Heart right ventricle (tissue), 16 donors: ENCODE measurements at places on chromosomes 12 and 14. TPM values are rescaled to one million over a fixed set of nuclear protein-coding genes. Genes with fewer than 3 reads are reported as not detected.
A peak's percentile ranks its signal among the peaks of the same experiment; 100 is the strongest.

DNA sequence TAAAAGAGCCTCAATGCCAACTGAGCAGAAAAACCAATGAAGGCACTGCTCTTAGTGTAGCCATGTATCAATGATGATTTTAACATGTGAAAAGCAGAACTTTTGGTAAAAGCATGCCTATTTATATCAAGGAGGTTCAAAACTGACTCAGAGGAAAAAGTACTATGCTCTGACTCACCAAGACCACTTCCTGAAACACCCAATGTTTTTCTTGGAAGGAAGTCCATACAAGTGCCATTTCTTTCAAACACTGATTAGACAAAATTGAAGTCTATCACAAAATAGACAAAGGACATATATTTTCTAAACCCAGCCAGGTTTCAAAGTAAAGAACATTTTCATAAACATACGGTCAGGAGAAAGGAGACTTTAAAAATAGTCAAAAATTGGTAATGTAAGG, 88.6 kb downstream of the EPS8 start:
- peak overlapping the region; percentile 45 for H3K27ac ChIP-seq
- H3K4me3 ChIP-seq: no peak overlapping the region
- no peak for DNase-seq

DNA sequence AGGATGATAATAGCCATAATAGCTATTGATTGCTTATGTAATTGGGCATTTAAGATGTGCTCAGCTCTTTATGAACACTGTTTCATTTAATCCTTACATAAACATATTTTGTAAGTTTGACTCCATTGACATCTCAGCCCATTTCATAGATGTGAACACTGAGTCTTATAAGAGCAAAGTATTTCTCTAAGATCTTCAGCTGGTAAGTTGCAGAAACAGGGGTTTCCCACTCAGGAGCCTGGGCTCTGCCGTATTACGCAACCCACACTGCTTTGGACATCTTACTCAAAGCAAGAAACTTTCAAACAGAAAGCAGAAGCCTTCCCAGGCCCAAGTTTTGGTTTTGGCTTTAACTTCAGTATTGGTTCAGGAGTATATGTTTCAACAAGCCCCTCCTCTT, 705.1 kb downstream of the MED13L start:
- no peak for DNase-seq
- no peaks in the 10 kb centered on the region for H3K36me3 ChIP-seq
- no peak overlapping the region for H3K27ac ChIP-seq
- no peaks in the 10 kb centered on the region for H3K4me1 ChIP-seq
- peaks cover 3% of the 10 kb centered on the region for H3K27me3 ChIP-seq

DNA sequence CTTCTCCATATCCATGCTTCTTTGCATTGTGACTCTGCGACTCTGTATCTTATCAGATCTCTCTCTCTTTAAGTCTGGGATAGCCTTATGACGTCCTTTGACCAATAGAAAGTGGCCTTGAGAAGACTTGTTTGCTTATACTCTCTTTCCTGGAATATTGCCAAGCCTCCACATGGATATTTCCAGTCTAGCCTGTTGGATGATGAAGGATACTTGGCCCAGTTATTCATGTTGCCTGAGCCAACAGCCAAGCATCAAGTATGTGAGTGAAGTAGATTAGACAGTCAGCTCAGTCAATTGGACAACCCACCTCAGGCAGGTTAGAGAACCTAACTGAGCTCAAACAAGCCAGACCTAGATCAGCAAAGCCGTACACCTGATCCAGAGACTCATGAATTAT, 864.2 kb upstream of the MGAT4C start:
- no peak overlapping the region for H3K27ac ChIP-seq
- H3K4me3 ChIP-seq: no peak overlapping the region
- H3K4me1 ChIP-seq: no peaks in the 10 kb centered on the region

DNA sequence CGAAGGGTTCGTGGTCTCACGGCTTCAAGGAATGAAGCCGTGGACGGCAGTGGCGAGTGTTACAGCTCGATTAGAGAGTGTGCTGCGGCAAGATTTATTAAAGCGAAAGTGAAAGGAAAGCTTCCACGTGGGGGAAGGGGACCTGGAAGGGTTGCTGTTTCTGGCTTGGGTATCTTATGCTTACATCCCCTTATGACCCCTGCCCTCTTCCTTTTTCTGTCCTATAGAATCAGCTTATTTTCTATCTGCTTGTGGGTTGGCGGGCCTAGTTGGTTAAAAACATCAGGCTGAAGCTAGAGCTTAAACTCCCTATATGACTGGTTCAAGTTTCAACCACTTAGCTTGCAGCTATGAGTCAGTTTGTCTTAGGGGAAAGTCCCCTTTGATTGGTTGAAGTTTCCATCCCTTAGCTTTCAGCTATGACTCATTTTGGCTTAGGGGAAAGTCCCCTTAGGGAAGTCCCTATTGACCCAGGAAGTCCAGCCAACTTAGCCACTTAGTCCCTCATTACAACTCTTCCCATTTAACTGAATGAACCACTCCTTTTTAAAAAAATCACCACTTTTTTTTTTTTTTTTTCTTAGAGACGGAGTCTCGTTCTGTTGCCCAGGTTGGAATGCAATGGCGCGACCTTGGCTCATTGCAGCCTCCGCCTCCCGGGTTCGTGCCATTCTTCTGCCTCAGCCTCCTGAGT, 1494.7 kb upstream of the TMEM132C start:
- no peak overlapping the region for H3K4me3 ChIP-seq
- no peaks in the 10 kb centered on the region for H3K4me1 ChIP-seq
- H3K27me3 ChIP-seq: no peaks in the 10 kb centered on the region
- no peak for DNase-seq
- H3K36me3 ChIP-seq: no peaks in the 10 kb centered on the region

- H3K4me1 ChIP-seq: no peaks in the 10 kb centered on the region
- no peaks in the 10 kb centered on the region for H3K36me3 ChIP-seq
- H3K27ac ChIP-seq: no peak overlapping the region
- no peaks in the 10 kb centered on the region for H3K27me3 ChIP-seq
Observed at GRCh38 chr14:99346470-99347080, 74.6 kb upstream of the BCL11B start.

DNA sequence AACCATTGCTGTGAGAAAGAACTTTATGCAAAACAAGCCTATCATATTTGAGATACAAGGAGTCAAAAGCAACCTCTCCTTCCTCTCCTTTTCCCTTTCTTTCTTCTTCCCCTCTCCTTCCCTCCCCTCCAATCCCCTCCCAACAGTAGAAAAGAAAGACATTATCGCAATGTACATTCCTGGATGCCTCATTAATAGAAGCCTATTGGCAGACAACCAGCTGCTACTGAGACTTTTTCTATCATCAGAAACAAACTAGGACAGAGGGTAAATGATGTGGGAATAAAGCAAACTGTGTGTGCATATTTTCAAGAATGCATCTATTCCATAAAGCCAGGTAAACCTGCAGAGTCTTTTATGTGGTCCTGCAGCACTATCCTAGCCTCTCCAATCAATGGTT, 237.2 kb downstream of the ITPR2 start:
- H3K27ac ChIP-seq: no peak overlapping the region
- no peak overlapping the region for H3K4me3 ChIP-seq
- no peak for DNase-seq
- peaks cover 87% of the 10 kb centered on the region for H3K36me3 ChIP-seq

Gene GZMB
- 0.62 TPM for total RNA-seq

Gene HOXC6
- total RNA-seq: not detected

Gene TMPRSS12
- total RNA-seq: not detected
